ENCODE measurements at places on chromosomes 6 and 20. TPM values are rescaled to one million over a fixed set of nuclear protein-coding genes. Genes with fewer than 3 reads are reported as not detected.
A peak's percentile ranks its signal among the peaks of the same experiment; 100 is the strongest.

DNA sequence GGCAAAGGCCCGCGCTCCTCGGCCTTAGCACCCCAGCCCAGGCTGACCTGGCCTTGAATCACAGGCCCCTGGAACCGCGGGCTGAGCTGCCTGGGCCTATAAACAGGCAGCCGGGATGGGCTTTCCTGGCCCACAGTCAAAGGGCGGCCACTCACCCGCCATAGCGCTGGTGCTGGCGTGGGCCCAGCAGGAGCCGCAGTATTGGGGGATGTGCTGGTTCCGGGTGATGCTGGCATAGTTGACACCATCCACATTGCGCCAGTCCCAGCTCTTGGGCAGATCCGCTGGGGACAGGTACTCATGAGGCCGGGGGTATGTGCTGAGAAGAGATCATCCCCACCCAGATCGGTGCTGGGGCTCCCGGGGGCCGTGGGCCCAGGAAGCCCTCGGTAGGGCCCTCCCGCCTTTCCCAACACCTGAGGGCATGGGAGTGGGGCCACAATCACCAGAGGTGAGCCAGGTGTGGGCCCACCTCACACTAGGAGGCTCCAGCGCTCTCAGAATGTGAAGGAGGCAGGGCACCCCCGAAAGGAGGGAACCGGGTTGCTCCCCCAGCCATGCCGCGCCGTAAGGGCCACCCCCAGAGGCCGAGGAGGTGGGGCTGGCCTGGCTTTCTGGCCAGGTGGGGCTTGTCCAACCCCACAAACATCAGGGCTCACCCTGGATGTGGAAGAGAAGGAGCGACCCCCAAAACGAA is 739 bp downstream of the CTSZ start:
- DNase-seq, result no peak

GRCh38 chr6:7787137-7787608 is 61.3 kb downstream of the BMP6 start:
- DNase-seq, result peak; percentile 74

The SLC4A11 gene
- total RNA-seq, result 0.28 TPM

DNA sequence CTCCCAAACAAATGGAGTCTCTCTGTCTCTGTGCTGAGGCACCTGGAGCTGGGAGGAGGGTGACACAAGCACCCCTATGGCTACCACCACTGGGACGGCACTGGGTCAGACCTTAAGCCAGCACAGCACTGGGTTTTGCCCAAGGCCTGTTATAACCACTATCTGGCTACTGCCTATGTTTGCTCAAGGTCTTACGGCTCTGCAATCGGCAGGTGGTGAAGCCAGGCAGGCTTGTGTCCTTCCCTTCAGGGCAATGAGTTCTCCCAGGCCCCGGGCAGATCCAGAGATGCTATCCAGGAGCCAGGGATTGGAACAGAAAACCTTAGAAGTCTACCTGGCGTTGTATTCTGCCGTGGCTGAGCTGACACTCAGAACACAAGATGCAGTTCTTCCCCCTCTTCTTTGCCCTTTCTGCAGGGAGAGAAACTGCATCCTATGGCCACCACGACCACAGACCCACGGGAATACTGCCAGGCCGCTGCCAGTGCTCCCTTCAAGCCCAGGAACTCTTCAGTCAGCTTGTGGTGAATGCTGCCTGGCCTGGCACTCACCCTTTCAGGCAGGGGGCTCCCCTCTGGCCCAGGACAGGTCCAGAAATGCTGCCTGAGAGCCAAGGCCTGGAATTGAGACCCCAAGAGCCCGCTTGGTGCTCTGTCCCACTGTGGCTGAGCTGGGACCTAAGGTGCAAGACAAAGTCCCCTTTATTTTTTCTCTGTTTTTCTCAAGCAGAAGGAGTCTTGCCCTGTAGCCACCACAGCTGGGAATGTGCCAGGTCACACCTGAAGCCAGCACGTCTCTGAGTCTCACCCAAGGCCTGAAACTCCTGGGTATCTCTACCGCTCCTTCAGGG is 67.0 kb upstream of the FRMD1 start:
- DNase-seq, result no peak

- DNase-seq, result no peak
Observed at GRCh38 chr20:49415005-49415667, 67.3 kb downstream of the KCNB1 start.

DNA sequence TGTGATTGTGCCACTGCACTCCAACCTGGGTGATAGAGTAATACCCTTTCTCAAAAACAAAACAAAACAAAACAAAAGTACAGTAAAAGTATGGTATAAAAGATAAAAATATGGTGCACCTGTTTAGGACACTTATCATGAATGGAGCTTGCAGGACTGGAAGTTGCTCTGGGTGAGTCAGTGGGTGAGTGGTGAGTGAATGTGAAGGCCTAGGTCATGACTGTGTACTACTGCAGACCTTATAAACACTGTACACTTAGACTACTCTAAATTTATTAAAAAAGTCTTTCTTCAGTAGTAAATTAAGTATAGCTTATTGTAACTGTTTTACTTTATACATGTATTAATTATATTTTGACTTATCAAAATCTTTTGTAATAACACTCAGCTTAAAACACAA is 46.0 kb downstream of the ZFP64 start:
- peak; percentile 28 for DNase-seq

GRCh38 chr6:159014406-159014805 is 14.4 kb upstream of the RSPH3 start:
- DNase-seq, result no peak

GRCh38 chr6:65289491-65289890 is 417.5 kb downstream of the EYS start:
- peak; percentile 21 for DNase-seq

DNA sequence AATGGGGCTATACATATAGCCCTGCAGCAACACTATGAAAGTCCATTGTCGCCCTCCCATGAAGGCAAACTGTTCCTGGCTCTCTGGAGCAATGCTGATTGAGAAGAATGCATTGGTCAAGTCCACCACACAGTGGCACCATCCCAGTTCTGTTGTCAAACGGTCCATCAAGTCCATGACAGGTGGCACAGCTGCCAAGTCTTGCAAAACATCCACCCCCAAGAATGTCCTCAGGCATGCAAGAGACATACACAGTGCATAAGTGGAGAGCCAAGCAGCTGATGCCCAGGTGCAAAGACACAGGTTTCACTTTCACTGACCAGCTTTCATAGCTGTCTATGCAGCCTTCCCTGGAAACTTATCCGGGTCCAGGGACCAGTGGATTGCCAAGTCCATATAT is 17.5 kb downstream of the ZNF391 start:
- no peak for DNase-seq

DNA sequence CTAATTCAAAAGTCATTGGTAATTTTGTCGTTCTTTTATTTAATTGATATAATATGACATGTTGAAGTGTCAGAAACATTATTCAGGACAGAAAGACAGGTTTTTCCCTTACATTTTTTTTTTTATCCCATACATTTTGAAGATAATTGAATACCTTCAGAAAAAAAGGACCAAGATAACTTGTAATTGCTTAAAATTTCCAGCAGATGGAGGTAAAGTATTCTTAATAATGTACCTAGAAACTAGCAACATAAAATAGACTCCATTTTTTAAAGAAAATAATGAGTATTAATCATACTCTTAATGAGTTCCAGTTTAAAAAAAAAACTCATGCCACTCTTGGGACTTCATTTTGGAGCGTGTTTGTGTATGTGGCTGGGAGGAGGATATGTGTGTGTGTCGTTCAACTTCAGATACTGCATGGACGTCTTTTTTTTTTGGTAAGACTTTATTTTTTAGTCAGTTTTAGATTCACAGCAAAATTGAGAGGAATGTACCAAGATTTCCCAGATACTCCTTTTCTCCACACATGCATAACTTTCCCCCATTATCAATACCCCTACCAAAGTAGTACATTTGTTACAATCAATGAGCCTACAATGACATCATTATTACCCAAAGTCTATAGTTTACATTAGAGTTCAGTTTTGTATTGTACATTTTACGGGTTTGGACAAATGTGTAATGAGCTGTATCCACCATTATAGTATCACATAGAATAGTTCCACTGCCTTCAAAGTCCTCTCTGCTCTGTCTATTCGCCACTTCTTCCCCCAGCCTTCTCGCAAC is 79.4 kb downstream of the ROS1 start:
- peak; percentile 28 for DNase-seq

- no peak for DNase-seq
Observed at GRCh38 chr6:87103977-87104601, 9.2 kb upstream of the CGA start.

DNA sequence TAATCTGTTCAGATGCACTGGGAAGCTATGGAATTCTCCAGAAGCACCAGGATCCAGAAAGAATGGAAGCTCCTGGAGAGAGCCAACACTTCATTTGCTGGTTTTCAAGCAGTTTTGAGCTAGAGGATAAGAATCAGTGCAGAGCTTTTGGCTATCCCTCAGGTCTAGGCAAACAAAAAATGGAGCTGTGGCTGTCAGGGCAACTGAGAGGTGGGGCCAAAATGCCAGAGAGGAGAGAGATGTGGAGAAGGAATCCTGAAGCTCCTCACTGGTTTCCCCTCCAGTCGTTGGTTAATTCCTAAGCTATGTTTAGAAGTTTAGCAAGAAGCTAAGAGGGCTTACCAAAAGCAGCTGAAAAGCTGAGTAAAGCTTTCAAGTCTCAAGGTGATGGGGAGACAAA is 294.2 kb upstream of the JARID2 start:
- DNase-seq, result no peak

- no peak for DNase-seq
Observed at GRCh38 chr6:115067690-115068447, 725.0 kb upstream of the HS3ST5 start.

DNA sequence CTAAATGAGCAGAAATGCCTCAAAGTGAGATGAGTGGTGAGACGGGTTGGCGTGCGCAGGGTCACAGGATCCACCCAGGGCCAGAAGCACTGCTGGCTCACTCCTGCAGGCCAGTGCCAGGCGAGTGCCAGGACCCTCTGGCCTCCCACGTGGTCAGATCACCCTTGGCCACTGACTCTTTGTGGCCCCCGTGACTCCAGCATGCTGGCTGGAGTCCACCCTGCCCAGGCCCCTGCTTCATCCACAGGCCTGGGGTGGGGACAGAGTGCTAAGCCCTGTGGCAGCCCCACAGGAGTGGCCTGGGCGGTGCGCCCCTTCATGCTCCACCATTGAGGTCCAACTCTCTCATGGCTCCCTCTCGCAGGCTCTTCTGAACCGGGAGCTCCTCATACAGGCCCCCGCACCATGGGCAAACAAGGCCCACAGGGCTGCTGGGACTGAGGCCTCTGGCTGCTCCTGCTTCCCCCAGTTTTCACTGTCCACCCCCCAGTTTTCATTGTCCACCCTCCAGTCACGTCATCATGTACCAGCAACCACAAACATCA is 61.6 kb downstream of the ABHD12 start:
- no peak for DNase-seq

DNA sequence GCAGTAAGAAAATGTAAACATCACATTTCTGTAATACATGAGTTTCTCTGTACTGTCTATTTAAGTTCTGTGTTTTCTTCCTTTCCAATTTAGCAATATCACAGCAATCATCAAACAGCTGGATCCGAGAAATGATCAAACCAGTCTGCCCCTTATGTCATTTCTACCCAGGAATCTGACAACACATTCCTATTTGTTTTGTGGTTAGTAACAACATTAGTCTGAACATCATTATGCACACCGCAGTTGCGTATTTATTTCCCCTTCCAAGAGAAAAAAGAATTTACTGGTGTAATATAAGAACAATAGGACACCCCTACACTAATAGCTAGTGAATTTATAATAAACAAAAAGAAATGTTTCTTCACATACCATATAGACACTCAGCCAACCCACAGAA is 179.5 kb downstream of the BTBD9 start:
- DNase-seq, result peak; percentile 45

- no peak for DNase-seq
Observed at GRCh38 chr6:7976485-7977056, 66.0 kb upstream of the TXNDC5 start.

The PGBD1 gene
- total RNA-seq, result 6.9 TPM

DNA sequence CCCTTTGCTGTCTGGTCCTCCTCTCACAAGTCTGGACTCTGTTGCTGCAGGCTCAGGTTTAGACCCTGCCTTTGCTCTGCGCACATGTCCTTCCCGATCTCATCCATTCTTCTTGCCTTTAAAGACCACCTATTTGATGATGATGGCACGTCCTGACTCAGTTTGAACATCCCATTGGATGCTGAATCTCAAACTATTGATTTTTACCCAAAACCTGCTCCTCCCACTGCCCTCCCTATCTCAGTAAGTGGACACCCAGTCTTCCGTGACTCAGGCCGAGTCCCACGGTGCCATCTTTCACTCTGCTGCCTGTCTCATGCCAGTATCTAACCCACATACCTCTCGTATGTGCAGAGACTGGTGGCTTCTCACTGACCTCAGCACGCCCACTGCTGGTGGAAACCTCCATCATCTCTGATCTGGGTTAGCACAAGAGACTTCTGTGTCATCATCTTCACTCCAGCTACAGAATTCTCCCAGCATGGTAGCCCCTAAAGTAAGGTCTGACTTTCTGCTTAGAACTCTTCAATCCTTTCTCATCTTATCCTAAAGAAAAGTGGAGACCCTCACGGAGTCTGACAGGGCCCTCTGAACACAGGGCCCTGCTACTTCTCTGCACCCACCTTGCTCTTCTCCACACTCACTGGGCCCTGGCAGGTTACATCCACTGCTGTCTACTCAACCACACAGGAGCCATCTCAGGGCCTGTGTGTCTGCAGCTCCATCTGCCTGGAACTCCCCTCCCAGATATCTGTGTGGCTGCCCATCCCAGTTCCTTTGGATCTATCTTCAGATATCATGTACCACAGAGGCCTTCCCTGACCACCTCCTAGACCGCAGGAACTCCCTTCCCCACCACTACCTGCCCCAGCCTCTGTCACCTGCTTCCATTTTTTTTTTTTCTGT is 387.1 kb upstream of the AGPAT4 start:
- no peak for DNase-seq

GRCh38 chr6:13346245-13346644 is 17.9 kb upstream of the TBC1D7 start:
- no peak for DNase-seq

GRCh38 chr6:73712535-73713173 is 16.7 kb downstream of the CD109 start:
- peak; percentile 61 for DNase-seq

DNA sequence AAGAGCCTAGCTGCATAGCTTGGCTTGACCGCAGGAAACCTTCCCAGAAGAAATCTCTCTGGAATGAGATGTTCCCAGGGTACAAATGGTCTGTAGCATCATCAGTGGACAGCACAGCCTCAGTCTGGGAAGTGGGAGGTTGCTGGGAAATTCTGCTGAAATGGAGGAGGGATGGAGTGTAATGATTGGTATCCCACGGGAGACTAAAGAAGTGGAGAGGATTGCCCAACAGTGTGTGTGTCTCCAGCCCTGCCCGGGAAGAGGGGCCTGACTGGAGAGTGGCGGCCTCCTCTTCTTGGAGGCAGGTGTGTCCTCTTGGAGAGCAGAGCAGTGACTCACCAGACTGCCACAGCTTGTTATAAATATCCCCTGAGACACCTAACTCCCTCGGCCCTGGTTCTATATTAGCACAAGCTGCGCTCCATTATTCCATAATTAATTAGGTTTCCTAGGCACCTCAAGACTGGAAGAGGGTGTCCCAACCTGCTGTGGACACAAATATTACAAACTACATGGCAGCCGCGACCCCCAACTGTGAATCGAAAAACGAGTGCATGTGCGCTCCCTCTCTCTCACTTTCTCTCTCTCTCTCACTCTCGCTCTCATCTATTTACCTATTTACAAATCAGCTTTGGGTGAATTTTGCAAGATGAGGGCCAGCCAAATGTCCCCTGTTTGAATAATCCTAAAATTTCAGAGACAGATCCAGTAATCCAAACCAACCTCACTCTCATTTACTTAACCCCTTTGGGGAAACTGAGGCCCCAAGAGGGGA is 68.8 kb downstream of the FGD2 start:
- DNase-seq, result peak; percentile 44
